ENCODE measurements at places on chromosomes 5 and 9. TPM values are rescaled to one million over a fixed set of nuclear protein-coding genes. Genes with fewer than 3 reads are reported as not detected.

ADAMTS2 gene
- 1.3 TPM for total RNA-seq

SUSD3 gene
- total RNA-seq = 0.37 TPM

WNT8A gene
- total RNA-seq = not detected

PITX1 gene
- total RNA-seq = not detected

CCDC180 gene
- 2.2 TPM for total RNA-seq

BHMT2 gene
- 5.1 TPM for total RNA-seq

PCDHB7 gene
- total RNA-seq = 0.76 TPM

IFNK gene
- total RNA-seq = not detected

DNA sequence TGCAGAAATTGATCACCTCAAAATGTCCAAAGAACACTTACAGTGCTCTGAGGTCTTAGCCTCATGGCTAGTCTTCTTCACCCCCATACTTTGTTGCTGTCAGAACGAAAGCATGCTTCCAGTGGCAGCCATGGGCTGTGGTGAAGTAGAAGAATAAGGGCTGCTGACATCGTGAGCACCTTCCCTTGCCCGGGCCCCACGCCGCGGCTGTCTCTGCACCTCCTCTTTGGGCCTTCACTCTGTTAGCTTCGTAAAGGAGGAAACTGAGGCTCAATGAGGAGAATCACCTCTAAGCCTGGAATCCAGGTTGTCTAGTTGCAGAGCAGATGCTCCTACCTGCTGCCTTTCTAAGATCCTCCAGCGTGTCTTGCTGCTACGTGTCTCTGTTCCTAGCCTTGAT, 139.5 kb upstream of the SLC28A3 start:
- DNase-seq = no peak

DNA sequence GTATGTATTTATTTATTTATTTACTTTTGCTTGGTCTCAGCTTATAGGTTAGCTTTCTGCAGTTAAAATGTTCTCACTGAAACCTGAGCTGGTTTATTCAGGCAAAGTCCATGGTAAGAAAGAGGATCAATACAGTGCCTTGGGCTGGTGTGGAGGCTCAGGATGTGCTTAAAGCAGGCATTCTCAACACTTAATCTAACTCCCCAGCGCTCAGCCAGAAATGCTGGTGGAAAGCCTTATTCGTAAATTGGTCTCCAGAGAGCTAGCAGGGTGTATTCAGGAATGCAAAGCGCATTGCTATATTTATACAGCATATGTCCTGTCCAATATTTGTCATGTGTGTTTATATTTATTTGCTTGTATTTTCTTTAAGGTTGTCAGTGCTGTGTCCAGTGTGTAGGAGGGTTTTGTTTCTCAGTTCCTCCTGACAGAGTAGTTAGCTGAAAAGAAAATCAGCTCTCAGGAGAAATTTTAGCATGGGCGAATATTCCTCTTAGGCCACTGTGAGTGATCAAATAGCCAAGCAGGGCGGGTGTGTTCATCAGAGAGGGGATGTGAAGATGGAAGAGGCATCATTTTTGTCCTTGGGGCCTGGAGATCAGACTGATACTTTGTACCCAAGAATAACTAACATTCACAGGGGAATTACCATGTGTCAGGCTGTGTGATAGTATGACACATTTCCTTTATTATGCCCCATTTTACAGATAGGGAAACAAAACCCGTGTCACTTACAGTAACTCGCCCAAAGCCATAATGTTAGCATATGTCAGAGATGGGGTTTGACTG, 65.8 kb downstream of the DOCK2 start:
- DNase-seq = no peak

- DNase-seq = no peak
Observed at GRCh38 chr5:139783436-139783965, 12.1 kb upstream of the PSD2 start.

GRCh38 chr9:4997196-4997595, 12.1 kb downstream of the JAK2 start:
- no peak for DNase-seq

DNA sequence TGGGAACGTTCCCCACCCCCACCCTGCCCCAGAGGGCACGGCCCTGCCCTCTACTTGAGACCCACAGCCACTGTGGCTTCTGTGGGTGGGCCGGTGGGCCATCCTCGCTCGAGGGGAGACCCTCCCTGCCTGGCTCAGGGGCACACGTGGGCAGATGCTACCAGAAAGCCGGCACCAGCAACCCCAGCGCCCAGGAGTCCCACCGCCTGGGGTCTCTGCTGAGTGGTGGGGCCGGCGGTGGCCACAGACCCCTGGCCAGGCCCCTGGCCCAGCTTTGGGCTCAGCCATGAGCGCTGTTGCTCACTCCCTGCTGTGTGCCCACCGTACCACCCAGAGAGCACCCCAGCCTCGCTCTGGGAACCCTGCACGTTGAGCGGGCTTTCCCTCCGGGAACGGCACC, 16.5 kb upstream of the NRARP start:
- no peak for DNase-seq

DNA sequence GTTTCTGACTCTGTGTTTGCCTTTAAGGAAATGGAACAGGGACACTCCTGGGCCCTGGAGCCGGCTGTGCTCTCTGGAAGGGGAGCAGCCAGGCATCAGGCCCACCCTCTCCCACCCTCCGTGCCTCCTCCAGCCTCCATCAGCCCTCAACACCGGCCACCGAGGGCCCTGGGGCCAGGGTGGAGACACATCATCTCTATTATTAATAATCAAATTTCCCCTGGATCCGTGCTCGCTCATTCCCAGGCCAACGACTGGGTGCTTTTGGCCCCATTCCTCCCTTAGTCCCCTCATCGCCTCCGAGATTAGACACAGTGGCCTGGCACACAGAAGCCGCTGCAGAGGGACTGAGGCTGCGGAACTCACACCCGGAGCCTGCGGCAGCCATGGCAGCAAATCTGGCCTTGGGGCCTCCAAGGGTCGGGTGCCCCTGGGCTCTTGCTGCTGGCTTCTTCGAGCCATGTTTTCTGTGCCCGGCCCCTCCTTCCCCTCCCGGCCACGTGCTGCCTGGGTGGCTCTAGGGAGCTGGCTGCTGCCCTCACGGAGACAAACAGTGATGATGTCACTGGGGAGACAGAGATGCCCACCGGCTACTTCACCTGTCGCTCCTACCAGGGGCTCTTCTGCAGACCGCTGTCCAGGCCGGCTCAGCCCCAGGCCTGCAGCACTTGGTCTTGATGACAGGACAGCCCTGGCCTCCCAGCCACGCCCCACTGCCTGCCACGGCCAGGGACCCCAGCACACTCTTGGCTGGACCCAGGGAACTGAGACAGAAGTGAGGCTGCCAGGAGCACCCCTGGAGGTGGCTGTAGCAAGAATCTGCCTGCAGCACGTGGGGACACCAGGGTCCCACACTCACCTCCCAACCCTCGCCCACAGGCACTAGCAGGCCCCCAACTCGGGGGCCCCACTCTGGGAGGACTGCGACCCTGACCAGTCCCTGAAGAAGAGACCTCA, 76.6 kb upstream of the PPP1R26 start:
- DNase-seq = no peak

DNA sequence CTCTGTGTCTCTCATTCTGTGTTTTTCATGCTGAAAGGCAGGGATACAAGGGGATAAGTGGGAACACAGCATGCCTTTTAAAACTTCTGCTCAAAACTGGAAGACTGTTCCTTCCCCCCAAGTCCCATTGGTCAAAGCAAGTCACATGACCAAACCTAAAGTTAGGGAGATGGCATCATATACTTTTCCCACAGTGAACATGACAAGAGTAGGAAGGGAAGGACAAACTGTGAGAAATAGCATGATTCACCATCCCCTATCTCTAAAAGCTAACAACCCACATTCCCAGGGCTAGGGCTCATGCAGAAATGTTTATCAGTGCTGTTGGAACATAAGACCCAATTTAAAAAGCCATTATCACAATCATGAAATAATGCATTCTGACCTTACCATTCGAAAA, 24.2 kb upstream of the SHISAL2B start:
- no peak for DNase-seq

GRCh38 chr5:149239917-149240316, 31.7 kb upstream of the AFAP1L1 start:
- no peak for DNase-seq

GRCh38 chr5:157596487-157596886, 20.9 kb upstream of the ADAM19 start:
- no peak for DNase-seq

DNA sequence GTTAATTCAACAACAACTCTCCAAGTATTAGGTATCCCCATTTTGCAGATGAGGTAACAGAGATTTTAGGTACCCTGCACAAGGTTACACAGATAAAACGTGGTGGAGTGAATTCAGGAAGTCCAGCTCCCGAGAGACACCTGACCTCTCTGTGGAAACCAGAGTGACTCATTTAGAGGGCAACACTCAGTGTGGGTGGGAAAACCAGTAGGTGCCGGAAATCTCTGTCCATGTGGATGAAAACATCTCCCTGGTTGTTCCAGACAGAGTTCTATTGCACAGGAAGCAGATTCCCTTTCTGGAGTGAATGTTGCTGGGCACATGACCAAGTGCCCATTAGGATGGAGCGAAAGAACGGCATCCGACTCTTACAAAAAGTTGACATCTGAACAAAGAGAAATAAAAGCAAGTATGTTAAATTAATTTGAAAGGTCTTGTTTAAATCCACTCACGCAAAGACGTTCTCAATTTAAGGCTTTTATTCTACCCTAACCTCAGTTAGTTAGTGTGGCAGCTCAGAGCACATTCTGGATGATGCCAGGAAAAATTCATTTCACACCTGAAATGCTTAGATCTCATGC, 391.9 kb upstream of the WWC1 start:
- DNase-seq = no peak

GRCh38 chr5:43367909-43368669, 44.1 kb downstream of the CCL28 start:
- DNase-seq = no peak
